Mammary epithelial cell (primary cell): ENCODE measurements at places on chromosomes 6 and 20.
A peak's percentile ranks its signal among the peaks of the same experiment; 100 is the strongest.

DNA sequence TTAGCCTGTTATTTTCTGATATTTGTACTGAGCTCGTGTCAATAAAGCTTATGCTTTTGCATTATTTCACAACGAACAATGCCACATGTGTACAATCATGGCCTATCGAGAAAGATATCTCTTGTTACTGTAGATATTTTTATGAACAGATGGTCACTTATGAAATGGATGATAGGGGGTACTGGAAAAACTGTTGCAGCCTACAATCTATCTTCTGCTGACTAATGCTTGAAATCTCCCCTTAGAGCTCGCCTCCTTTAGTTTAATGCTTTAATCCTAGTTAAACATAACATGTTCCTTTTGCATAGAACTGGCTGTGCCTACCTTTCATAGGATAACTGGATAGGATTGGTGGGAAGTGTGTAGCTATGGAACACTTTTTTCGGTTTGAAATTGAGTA, 296.2 kb downstream of the FARS2 start:
- no peak for DNase-seq

- no peak for DNase-seq
Observed at GRCh38 chr6:158801655-158802294, 17.4 kb downstream of the EZR start.

DNA sequence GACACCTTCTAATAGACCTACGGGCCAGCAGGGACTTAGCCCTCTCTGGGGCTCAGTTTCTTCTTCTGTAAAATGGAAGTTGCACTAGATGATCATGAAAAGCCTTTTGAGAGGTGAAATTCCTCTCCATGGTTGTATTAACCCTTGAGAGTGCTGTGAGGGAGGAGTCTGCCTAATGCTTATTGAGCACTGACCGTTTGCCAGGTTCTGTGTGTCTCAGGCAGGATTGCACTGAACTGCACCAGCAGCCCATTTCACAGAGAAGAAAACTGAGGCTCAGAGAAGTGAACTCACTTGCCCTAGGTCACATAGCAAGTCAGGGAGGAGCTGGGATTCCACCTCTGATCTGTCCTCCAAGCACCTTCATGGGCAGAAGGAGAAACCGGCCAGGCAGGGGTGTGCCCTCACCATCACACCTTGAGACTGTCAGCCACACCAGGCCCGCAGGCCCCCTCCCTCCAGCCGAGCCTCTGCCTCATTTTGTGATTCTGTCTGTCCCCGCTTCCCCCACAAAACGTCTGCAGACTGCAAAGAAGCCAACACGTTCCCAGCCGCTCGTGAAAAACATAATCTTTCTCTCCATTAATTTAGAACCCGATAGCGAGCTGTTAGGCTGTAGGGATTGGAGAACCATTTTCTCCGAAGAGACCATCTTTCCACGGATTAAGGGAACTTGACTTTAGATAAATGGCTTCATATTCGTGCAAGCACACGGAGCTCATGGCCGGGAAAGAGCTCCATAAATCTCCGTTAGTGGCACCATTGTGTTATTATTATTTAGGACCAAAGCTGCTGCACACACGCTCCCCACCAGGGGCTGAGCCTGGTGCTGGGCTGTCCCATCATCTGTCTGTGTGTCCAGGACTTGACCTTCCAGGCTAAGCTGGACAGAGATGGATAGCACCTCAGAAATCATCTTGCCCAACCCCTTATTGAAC, 46.0 kb downstream of the KIAA1755 start:
- DNase-seq: no peak

DNA sequence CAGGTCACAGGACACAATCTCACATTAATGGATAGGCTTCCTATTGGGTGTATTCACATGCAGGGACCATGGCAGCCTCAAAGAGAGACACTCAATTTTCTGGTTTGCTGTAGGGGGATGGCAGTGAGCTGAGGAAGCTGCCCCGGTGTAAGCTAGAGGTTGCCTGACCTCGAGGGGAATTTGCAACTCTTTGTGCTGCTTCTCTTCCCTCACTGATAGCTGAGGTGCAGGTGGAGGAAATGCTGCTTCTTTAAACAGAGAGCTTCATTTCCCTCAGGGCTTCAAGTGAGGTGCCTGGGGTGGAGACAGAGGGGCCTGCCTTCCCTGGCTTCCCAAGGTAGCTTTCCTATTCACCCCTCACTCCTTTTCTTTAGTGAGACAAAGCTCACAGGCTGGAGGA, 151.9 kb downstream of the CD83 start:
- no peak for DNase-seq

GRCh38 chr20:43543138-43543537, 15.7 kb upstream of the SGK2 start:
- peak; percentile 84 for DNase-seq

DNA sequence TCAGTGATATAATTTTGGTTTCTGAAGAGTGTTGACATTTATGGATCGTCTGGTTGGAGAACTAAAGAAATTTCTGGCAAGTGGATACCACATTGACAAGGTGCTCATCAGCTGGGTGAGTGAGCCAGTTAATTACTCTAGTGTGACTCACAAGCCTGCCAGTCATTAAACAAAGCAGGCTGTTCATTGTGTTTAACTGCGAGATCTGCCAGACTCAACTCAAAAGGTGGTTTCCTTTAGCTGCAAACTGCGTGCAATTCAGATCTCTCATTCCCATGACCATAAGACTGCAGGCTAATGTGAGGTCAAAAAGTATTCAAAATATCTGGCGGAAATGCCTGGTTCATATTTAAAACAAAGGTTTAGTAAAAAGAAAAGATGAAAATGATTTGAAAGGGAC, 32.5 kb upstream of the IYD start:
- DNase-seq: peak; percentile 97

DNA sequence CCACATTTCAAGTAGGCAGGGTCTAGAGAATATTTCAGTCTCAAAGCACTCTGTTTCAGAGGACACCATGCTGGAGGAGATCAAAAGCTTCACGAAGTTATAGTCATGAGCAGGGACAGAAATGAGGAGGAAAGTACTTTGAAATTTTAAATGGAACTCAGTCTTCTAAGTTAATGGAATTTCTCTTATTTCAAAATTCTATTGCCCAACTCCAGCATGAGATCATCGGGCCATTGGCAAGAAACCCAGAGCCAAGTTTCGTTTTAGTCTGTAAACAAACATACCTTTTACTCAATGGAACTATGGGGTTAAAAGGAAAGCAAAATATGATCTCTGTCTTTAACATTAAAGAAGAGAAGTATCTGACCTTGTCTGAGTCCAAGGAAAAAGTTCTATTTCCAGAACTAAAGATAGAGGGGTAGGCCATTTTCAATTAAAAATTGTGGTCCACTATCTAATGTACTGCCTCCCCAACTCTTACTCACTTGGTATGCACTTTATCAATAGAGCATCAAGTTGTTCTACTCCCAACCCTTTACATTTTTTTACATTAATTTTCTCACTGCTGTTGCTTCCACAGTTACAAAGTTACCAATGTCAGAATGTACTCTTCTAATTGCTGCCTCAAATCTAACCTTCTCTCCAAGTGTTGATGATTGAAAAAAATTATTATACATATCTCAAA, 235.3 kb upstream of the NRSN1 start:
- DNase-seq: peak; percentile 44

DNA sequence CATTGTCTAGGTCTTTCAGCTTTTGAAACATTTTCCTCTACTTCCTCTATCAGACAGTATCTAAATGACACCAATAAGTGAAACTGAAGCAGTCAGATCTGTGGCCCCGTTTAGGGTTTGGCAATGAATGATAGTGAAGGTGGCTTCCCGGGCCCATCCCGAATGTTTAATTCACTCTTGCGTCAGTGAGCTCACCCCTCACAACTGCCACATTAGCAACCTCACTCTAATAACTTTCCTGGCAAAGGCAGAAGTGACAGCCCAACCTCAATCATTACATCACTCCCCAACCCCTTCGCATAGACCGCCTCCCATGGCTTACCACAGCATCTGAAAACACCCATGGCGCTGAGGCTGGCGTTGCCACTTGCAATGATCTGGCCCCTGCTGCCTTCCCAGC, 92.4 kb upstream of the CD83 start:
- no peak for DNase-seq

DNA sequence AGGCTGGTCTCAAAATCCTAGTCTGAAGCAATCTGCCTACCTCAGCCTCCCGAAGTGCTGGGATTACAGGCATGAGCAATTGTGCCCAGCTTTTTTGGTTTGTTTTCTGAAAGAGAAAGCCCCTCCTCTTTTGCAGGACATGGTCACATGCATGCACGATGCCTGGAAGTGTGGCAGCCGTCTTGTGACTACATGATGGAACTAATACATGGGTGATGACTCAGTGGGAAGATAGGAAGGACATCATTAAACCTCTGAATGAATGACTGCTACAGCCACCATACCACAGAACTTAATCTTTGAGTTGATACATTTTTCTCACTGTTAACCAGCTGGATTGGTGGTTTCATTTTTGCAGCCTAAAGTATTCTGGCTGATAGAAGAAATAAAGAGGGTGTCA, 13.4 kb upstream of the CTNNBL1 start:
- DNase-seq: peak; percentile 26

DNA sequence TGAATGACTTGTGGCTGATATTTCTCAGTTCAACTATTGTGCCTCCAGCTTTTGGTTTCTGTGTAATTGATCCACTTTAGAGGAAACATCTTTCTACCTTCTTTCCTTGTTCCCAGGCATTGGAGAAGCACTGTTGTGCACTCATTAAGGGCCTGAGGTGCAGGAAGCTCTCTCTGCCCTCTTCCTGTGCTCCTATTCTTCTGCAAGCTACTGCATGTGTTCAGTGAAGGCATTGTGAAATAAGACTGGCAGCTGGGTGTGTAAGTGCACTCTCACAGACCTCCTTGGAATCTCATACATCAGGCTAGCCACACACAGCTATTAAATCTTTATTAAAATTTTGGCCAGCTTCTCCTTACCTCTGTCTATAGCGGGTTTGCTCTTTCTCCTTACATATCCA, 177.8 kb downstream of the OGFRL1 start:
- peak; percentile 85 for DNase-seq

DNA sequence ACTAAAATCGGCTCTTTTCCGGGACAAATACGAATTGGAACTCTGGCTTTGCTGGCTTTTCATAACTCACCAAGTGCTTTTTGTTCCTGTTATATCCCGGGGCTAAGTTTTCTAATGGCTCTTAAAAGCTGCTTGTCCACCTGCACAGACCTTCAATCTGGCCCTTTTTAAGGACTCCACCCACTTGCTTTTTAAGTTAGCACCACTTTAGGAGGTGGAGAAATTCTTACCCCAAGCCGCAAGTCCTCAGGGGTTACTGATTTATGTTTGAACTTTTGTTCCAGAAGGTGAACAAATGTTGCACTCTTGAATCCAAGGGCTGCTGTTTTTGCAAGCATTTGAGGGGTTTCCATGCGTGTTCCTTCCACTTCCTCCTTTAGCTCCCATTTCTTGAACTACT, 37.8 kb downstream of the FAM184A start:
- DNase-seq: no peak

DNA sequence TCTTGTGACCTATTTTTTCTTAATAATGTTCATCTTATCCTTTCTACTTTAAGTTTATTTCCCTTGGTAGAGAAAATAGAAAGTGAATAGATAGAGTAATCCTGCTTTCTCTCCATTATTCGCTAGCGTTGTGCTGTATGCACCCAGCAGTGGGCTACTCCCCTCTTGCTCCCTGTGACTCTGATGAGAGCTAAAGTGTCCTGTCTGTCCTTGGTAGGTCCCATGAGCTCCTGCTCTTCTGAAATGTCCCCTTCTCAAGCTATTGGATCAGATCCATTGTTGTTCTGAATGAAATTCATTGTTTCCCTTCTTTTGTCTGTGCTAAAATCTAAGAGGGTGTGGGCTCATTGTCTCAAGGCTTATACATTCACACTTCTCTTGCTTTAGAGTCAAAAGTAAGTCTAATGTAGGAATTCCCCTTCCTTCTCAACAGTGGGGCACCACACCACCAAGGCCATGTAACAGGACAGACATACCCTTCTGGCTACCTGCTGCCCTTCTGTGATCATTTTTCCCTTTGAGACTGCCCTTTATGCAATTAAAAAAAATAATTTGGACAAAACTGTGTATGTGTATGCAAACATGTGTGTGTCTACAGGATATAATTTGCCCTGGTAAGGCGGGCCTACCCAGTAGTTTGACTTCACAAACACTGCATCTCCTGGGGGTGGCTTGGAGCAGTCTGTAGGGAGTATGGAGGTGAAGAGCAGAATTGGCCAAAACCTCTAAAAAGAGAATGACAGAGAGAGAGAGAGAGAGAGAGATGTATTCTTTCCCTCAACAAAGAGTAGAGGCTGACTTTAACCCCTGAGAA, 167.0 kb upstream of the MYLIP start:
- peak; percentile 45 for DNase-seq

DNA sequence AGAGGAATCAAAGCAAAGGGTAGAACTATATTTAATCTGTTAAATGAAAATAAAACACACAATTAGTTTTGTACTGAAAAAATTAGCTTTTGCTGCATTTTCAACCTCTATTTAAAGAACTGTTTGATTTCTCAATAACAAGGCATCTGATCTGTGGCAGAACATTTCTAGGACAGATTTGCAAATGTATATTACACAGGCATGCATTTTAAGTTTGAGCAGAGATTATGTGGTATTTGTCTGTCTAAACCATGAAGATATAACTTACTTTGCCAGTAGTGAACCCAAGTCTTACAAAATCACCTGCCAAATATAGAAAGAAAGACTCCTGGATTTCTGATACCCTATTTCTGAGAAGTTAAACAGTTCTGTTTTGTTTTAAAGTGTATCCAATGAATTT, 71.9 kb downstream of the TFAP2B start:
- no peak for DNase-seq

GRCh38 chr6:37155394-37156312, 14.3 kb upstream of the PIM1 start:
- no peak for DNase-seq

DNA sequence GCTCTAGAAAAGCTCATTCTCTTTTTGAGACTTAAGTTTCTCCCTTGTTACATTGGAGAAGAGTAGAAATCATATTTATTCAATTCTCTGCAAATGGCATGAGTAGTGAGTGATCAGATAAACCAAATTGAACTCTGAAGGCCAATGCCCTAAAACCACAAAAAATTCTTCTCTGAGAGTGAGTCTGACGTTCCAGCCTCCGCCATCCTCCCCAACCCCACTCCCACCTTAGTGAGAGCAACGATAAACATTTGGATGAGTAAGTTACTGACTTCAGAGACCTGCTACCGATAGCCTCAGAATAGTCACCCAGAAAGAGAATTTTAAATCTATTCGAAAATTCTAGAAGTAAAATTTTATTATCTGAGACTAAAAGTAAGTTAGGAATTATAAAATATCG, 94.6 kb downstream of the TFAP2A start:
- DNase-seq: no peak

DNA sequence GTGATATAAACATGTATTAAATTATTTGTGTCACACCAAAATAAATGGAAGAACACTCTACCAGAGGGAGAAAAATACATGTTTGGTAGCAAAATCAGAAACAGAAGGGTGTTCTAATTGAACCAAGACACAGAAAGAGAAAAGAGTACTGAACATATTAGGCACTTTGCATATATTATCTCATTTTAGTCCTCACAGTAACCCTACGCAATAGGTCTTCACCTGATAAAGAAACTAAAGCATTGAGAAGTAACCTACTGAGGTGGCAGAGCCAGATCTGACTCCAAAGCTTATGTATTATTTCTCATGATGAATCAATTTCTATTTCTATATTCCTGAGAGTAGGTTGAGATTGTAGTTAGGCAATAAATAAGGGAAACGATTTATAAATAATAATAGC, 77.7 kb downstream of the FYN start:
- DNase-seq: no peak
